ENCODE measurements at places on chromosomes 16 and 17.

DNA sequence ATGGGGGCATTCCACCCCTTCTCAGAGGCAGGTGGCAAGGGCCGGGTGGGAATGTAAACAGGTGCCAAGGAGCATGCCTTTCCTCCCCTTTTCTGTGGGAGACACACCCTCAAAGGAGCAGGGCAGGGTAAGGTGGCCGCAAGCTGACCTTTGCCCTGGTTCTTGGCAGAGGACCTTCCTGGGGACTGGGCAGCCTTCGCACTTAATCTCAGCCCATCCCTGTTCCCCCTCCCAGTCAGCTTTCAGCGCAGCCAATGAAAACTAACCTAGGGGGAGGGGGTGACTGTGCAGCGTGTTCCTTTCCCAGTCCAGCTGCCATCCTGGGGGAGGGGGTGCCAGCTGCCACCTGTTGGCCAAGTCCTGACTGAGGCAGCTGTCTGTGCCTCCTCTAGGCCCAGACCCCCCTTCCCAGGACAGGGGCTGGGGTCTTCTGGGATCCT, 2.8 kb downstream of the TRAF4 start:
- DNase-seq, result peak; percentile 70

- no peak for DNase-seq
These were observed 15.6 kb upstream of the FOXJ1 start for GRCh38 chr17:76156662-76156991.

- no peak for DNase-seq
These were observed 941.0 kb downstream of the KCNJ2 start for GRCh38 chr17:71110326-71110725.

- DNase-seq, result no peak
These were observed 320.1 kb downstream of the SLC39A11 start for GRCh38 chr17:72772331-72772821.

DNA sequence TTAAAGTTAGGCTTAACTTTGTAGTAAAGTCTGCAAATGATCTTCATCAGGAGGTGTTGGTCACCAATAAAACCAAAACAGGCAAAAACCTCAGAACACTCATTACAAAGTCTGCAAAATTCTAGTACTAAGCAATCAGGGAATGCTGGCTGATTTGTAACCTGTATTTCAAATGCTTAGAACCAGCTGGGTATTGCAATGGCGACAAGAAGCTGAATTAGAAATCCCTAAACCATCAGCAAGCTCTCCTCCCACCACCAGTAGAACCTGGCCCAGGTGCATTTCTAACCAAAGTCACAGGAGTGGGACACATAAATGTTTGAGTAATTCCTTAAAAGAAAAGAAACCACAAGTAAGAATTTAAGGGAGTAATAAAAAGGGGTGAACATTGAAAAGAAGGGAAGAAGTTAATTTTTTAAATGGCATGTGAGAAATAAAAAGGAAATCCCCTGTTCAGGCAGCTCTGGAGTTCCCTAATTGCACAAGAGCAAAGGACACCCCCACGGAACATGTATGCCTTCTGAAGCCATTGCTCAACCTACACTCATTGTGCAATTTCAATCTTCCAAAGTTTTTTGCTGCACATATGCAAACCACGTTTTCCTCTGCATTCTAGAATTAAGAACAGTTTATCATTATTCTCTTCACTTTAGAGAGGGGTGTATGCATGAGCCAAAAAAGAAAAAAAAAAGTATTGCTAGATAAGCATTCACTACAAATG, 102.9 kb downstream of the HIC1 start:
- no peak for DNase-seq

DNA sequence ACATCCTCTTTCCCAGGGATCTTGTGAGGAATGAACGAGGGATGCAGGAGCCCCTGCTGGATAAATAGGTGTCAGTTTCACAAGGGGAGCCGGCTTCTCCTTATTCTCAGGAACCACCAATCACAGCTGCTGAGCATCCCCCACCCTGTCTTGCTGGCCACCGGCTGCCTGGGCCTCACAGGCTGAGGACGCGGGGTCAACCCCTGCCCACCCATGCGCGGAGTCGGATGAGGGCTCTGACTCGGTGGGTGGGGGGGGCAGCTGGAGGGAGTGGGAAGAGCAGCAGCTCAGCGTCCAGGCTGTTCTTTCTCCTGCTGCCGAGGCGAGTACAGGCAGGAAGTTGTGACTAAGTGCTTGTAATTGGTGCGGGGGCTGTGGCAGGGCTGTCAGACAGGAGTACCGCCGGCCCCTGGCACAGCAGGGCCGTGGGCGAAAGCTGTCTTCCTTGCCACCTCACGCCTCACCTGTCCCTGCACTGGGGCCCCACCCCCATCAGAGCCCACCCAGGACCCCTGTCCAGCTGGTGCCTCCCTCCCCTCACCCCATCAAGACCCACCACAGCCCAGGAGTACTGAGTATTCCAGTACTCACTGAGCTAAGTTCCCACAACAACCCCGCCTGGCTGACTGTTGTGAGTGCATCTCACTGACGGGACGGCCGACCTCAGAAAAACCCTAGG, 11.0 kb upstream of the DPEP1 start:
- peak; percentile 75 for DNase-seq

DNA sequence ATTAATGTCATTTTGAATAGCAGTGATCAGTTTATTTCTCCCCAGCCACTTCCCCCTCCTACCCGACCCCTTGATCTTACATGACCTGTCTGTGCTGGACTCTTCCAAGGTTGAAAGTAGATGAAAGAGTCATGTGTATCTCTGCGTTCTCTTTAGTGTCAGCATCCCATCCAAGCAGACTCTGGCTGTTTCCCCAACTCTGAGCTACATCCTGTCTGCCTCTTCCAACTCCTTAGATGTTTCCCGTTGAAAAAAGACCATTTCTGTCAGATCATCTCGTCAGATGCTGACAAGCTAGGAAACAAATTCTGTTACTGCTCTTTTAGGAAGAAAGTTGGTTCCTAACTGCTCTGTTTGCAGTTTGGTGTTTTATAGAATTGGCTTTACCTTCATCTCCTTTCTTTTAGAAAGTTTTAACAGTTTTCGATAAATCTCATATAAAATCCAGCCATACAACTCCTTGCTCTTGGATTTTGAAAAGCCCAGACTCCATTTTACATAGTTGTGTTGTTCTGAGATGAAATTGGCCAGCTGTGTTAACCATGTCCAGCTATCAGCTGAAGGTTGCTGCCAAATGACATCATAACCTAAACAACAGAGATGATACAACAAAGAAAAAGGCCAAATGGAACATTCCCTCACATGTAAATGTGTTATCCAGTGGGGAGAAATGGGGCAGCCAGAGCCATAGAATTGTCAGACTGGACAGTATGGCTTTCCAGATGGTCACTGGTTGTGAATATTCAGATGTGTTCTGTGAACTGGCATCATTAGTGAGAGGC, 43.5 kb downstream of the CYB561 start:
- DNase-seq, result no peak

DNA sequence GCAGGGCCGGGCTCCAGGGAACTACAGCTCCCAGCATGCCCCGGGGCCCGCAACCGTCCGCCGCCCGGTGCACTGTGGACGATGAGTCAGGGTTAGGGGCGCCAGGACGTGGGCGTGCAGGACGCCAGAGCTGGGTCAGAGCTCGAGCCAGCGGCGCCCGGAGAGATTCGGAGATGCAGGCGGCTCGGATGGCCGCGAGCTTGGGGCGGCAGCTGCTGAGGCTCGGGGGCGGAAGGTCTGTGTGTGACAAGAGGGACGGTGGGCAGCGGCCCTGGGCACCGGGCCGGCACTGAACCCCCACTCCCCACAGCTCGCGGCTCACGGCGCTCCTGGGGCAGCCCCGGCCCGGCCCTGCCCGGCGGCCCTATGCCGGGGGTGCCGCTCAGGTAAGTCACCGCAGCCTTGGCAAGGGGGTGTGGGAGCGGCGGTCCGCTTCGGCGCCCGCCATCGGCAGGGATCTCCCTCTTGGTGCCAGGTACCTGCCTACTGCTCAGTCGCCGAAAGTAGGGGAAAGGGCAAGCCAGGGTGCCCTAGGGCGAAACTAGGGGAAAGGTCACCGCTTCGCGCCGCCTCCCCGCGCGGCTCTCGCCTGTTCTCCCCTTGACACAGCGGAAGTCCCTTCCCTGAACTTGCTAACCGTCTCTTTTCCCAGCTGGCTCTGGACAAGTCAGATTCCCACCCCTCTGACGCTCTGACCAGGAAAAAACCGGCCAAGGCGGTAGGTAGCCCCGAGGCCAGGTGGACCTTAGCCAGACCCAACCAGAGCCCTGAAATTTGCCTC, at the start of the genes ACADVL and DLG4:
TSS of gene ACADVL (plus strand) at position 127 of the 781 bp plus-strand sequence. CDS start at position 174, 47 bp downstream.
TSS of gene DLG4 (minus strand) at position 25 of the 781 bp plus-strand sequence.
- peak; percentile 71 for DNase-seq

- no peak for DNase-seq
These were observed 4.2 kb upstream of the SDK2 start for GRCh38 chr17:73648543-73648820.

DNA sequence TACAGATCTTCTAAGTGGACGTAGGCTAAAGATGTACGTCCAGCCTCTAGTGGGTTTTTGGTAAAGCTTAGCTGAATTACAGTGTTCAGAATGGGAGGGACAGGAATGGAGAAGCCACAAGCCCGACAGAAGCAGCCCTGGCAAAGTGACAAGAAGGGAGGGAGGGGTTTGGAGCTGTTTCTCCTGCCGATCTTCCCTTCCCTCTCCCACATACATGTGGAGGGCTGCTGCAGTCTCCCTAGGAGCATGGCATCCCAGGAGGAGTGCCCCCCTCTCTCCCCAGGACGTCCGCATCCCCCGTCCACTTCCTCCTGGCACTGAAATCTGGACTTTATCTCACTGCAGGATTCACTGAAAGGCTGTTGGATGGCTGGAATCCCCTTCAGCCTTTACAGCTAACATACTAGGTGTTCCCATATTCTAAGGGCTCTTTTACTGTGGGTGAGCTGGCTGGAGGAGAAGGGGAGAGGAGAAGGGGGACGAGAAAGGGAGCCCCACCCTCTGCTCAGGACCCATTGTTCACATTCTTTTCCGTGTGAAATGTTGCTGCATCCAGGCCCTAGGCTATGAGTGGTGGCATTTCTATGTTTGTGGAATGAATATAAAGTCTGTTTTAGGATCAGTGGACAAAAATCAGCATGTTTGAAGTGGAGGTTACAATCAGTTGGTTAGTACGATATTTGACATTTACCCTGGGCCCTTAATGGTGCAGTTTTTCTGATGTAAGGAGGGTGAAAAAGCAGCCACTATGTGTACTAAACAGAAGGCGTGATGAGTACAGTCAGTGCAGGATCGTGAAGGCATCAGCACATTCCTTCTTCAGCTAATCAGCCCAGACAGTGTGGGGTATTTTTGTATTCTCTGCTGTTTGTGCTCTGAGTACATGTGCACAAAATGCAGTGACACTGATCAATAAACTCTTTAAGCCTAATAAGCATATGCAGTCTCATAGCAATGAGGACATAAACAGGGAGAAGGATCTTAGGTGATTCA, 94.6 kb downstream of the SPECC1 start:
- DNase-seq, result no peak

DNA sequence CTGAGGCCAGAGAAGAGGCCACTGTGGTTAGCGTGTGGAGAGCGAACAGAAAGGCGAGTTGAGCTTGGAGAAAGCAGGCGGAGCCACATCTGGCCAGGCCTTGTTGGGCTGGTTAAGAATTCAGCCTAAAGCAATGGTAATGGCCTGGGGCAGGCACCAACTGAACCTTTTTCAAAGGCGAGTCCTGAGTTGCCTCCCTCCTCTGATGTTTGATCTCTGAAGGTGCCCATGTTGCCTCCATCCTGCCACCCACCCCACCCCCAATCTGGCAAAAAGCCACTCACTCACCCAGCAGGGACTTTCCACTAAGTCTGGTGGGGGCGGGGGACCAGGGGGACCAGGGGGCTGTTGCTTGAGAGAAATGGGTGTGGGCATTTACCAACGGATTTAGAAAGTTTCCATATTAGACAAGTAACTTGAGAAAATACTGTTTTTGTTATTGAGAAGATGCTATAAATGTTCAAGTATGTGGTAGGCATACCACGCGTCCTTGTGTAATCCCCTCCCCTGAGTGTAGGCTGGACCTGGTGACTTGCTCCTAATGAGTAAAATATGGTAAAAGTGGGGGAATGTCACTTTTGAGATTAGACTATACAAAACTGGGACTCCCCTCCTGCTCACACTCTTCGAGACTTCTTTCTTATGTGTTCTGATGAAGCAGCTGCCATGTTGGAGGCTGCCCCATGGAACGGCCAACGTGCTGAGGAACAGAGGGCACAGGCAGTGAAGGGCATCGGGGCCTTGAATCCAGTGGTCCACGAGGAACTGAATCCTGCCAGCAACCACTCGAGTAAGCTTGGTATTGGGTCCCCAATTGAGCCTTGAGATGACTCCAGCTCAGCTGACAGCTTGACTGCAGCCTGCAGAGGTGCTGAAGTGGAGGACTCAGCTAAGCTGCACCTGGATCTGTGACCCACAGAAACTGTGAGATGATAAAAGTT, 29.9 kb upstream of the TNS4 start:
- no peak for DNase-seq

GRCh38 chr16:64925166-64925565, 196.7 kb downstream of the CDH11 start:
- no peak for DNase-seq

DNA sequence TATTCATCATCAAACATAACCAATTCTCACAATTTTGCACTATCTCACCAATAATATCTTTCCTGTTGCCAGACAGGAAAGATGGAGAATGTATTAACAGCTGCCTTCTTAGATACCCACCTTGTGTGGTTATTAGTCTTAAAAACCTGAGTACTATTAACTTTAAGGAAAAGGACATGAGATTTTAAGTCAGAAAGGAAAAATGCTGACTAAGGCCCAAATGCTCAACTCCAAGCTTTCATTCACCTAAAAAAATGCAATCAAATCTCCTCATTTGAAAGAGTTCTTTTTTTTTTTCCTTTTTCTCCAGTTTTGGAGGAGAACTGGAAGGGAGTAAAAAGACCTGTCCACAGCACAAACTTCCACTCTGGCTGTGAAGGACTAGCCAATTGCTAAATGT, 61.3 kb upstream of the PHOSPHO1 start:
- no peak for DNase-seq

GRCh38 chr17:13096291-13096690, 78.5 kb upstream of the ELAC2 start:
- no peak for DNase-seq

GRCh38 chr17:15742051-15742795, 10.1 kb downstream of the TBC1D26 start:
- DNase-seq, result no peak

DNA sequence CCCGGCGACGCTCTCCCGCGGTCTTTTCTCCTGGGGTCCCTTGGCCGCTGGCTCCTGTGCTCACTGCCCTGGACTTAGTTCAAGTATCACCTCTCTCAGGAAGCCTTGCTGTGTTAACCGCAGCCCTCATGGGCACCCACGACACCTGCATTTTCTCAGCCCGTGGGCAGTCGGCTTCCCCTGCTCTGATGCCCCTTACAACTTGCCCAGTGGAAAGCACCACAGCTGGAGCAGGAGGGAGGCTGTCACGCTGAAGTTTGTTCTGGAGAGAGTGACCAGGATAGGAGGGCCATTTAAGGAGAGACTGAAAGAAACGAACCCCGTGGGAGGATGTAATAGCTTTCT, 395 bp downstream of the STXBP4 start:
- DNase-seq, result peak; percentile 54

- no peak for DNase-seq
These were observed 3.1 kb downstream of the TPPP3 start for GRCh38 chr16:67389911-67390815.

GRCh38 chr17:81574643-81574956, 22.4 kb upstream of the FAAP100 start:
- no peak for DNase-seq

GRCh38 chr17:14116263-14117024, 47.1 kb downstream of the COX10 start:
- DNase-seq, result no peak

GRCh38 chr16:88703486-88704309, 2.5 kb downstream of the RNF166 start:
- DNase-seq, result no peak

- no peak for DNase-seq
These were observed 29.1 kb downstream of the ENDOV start for GRCh38 chr17:80443916-80444643.

- DNase-seq, result no peak
These were observed 126.0 kb downstream of the RBFOX3 start for GRCh38 chr17:79484600-79485418.
